ENCODE measurements at places on chromosomes 16 and 17.

- no peak for DNase-seq
Measured at GRCh38 chr17:72387487-72387886, 266.7 kb downstream of the SOX9 start.

GRCh38 chr16:66858740-66859396 is 14.7 kb downstream of the CA7 start:
- DNase-seq = no peak

GRCh38 chr17:45353043-45353442 is 36.2 kb upstream of the MAP3K14 start:
- DNase-seq = no peak

DNA sequence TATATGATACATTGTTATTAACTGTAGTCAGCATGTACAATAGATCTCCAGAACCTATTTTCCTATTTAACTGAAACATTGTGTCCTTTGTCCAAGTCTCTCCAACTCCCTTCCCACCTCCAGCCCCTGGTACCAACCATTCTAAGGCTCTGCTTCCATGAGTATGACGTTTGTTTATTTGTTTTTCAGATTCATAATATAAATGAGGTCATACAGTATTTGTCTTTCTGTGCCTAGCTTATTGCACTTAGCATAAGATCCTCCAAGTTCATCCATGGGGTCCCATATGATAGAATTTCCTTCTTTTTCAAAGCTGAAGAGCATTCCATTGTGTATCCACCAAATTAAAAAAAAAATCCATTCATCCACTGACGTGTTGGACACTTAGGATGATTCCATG is 39.4 kb downstream of the OTOA start:
- DNase-seq = no peak

- no peak for DNase-seq
Measured at GRCh38 chr17:27384261-27384701, 72.0 kb upstream of the KSR1 start.
